ENCODE measurements at places on chromosomes 11 and 22.

DNA sequence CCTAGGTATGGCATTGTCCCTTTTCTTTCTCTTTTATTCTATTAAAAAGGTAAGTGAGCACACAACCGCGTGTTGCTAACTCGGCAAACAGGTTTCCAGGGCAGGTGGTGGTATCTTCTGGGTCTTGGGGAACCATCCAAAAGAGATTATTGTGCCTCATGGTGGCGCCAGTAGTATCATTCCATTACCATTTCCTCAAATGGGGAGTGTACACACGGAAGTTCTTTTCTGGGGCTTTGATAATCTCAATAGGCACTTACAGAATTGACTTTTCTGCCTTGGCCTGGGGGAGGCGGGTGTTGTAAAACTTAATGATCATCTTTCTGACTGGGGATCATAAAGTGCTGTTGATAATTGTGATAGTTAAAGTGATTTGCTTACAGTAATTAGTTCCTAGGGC is 234.1 kb downstream of the KIRREL3 start:
- no peak for DNase-seq

- no peak for DNase-seq
These were observed 189.1 kb downstream of the IGLL1 start for GRCh38 chr22:23391022-23391421.

DNA sequence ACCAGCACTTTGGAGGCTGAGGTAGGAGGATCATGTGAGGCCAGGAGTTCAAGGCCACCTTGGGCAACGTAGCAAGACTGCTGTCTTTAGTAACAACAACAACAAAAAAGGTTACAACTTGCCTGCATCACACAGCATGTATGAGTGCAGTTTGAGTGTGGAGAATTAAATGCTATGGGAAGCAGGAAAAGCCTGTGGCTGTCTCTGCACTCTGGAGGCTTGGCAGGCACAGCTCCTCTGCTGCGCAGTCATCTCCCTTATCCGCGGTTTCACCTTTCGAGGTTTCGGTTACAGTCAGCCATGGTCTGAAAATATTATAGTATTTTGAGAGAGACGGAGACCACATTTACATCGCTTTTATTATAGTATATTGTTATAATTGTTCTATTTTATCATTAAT is 2.9 kb downstream of the MICAL2 start:
- DNase-seq = no peak

DNA sequence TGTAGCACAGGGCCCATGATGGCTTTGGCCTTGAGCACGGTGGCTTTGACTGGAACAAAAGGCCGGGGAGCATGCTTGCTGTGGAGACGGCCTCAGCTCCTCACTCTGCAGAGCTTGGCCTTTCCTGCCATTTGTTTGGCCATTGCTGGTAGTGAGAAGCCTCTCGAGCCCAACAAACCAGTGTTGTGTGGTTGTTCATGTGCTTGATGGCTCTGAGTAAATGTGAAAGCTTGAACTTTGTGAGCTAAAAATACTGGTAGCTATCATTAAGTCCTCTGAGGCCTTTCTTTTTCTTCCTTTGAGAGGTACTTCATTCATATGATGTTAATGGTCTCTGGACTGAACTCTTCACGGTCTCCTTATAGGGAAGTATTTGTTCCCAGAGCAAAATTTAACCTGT is 39.6 kb downstream of the NAT10 start:
- no peak for DNase-seq

DNA sequence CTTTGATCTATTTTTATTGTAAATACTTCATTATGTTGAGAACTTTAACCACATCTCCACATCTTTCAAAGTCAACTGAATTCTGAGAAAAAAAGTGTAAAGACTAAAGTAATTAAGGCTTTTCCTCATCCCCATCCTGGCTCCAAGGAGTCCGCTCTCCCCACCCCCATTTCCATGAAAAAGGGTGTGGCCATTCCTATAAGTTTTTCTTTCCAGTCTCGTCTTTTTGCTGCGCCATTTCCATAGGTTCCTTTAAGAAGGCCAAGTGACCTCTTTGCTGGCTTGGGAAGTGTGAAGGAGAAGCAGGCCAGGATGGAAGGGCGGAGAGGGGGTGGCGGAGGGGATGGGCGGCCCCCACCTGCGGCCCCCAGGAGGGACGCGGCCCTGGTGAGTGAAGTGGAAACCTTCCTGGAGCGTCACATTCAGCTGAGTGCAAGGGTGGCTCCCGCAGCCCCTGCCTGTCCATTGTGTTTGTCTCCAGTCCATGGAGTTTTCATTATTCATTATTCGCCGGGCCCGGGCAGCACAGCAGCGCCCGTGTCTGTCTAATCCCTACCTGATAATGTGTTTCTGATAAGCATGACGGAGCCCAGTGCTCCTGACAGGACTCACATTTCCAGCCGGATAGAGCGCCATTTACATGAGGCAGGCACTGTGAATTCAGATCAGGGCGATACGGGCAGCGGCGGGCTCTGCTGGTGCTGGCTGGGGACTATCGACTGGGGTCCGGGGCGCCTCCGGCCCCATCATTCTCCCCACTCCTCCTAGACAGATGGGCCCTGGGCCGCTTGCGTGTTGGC is 739.8 kb downstream of the OPCML start:
- DNase-seq = no peak

Measured in stimulated activated CD8-positive, alpha-beta memory T cell treated with anti-CD3 and anti-CD28 coated beads, Interleukin-7, amount 100 ng/mL, for 1 hour (primary cell).